SJSA1 (cell line): ENCODE measurements at places on chromosomes 13 and 19.

DNA sequence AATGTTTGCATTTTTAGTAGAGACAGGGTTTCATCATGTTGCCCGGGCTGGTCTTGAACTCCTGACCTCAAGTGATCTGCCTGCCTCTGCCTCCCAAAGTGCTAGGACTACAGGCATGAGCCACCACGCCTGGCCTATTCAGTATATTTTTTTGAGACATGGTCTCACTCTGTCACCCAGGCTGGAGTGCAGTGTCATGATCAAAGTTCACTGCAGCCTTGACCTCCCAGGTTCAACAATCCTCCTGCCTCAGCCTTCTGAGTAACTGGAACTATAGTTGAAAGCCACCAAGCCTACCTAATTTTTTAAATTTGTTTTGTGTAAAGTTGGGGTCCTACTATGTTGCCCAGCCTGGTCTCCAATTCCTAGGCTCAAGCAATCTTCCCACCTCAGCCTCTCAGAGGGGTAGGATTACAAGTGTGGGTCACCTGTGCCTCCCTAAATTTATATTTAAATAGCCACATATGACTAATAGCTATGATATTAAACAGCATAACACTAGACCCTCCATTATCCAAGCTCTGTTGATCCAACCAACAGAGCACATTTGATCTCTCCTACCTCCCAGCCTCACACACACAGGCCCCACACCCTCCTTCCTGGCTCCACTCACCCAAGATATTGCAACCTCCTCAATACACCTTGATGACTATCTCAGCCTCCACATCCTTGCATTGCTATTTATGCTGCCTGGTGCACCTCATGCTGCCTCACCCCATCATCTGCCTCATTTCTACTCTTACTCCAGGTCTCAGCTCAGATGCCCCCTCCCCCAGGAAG lies 2.1 kb upstream of the CEACAM19 start:
- DNase-seq: no peak
- no peaks in the 10 kb centered on the region for H3K27me3 ChIP-seq
- no peaks in the 10 kb centered on the region for H3K4me1 ChIP-seq
- H3K36me3 ChIP-seq: peaks cover 15% of the 10 kb centered on the region

DNA sequence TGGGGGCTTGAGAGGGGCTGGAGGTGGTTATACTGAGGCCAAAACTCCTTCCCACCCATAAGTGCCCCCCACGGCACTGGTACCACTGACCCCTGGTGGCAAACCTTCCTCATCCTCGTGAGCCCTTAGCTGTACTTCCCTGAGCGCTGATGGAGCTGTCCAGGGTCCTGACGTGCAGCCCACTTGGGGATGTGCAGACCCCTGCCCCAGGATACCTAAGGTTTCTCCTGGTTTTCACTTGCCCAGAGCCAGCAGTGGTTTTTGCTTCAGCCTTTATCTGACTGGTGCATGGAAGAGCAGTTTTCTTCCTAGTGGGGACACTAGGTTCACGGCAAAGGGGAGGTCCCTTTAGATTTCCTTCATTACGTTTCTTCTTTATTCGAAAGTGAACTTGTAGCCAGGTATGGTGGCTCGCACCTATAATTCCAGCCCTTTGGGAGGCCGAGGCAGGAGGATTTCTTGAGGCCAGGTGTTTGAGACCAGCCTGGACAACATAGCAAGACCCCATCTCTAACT lies 28.7 kb upstream of the KCTD15 start:
- H3K4me1 ChIP-seq: no peaks in the 10 kb centered on the region
- no peak for DNase-seq
- H3K27ac ChIP-seq: no peak overlapping the region
- H3K4me3 ChIP-seq: no peak overlapping the region

DNA sequence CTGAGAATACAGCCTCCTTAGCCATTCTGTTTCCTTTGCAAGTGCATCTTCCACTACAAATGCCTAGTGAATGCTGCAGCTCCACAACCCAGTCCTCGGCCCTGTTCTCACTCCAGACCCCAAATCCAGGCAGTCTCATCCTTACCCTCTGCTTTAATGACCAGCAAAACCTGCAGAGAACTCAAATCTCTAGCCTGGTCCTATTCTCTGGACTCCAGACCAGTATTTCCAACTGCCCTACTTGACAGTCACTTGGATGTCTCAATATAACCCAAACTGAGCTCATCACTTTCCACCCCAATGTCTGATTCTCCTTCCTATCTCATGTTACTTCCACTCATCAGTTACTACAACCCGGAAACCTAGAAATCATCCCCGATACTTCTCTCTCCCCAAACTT lies 2.6 kb upstream of the EBPL start:
- H3K36me3 ChIP-seq: peaks cover 3% of the 10 kb centered on the region; the same call in 1 of the 2 replicates
- no peak overlapping the region for H3K27ac ChIP-seq
- no peak overlapping the region for H3K4me3 ChIP-seq
- peaks cover 6% of the 10 kb centered on the region for H3K4me1 ChIP-seq
- H3K27me3 ChIP-seq: no peaks in the 10 kb centered on the region

DNA sequence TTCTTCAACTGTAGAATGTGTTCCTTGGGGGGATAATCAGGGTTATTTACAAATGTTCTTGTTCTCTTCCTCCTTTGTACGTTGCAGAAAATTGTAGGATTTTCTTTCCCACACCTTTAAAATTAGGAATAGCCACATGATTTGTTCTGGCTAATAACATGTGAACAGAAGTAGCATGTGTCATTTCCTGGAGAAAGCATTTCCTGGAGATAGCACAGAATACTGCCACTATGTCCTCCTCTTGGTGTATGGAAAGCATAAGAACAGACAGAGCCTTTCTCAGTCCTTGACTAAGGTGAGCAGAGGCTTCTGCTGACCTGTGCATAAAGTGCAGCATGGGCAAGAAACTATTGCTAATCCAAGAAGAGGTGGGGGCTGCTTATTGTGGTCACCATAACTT lies 101.8 kb downstream of the FAM216B start:
- H3K4me1 ChIP-seq: peaks cover 14% of the 10 kb centered on the region
- 0 out of 2 replicates have a peak overlapping the region, but pooled peaks have one; percentile 5 for H3K27ac ChIP-seq
- no peaks in the 10 kb centered on the region for H3K36me3 ChIP-seq
- H3K4me3 ChIP-seq: no peak overlapping the region
- no peaks in the 10 kb centered on the region for H3K27me3 ChIP-seq

GRCh38 chr19:49701271-49701786 lies 10.4 kb downstream of the CPT1C start:
- H3K36me3 ChIP-seq: no peaks in the 10 kb centered on the region
- no peaks in the 10 kb centered on the region for H3K4me1 ChIP-seq

GRCh38 chr19:1908364-1908678 lies 3.1 kb downstream of the ADAT3 start:
- H3K27me3 ChIP-seq: no peaks in the 10 kb centered on the region
- DNase-seq: no peak
- H3K27ac ChIP-seq: no peak overlapping the region
- H3K36me3 ChIP-seq: peaks cover 35% of the 10 kb centered on the region
- no peak overlapping the region for H3K4me3 ChIP-seq
- H3K4me1 ChIP-seq: peaks cover 7% of the 10 kb centered on the region

GRCh38 chr13:80011448-80012212 lies 329.3 kb downstream of the SPRY2 start:
- DNase-seq: no peak
- H3K36me3 ChIP-seq: no peaks in the 10 kb centered on the region
- H3K27me3 ChIP-seq: no peaks in the 10 kb centered on the region
- no peaks in the 10 kb centered on the region for H3K4me1 ChIP-seq

DNA sequence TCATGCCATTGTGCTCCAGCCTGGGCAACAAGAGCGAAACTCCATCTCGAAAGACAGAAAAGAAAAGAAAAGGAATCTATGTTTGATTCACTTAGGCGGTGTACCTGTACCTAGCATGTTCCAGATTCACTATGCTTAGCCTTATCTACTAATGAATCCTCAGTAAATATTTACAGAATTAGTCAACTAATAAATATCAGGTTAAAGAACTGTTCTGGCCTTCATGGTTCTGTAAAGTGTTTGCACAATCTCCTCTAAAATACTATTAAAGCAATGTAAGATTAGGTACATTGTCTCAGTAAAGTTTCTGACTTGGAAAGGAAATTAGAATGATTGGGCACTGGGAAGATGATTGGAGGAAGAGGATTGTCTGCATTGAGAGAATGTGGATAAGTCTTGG lies 2770.4 kb downstream of the PCDH9 start:
- H3K27ac ChIP-seq: no peak overlapping the region
- DNase-seq: no peak
- no peaks in the 10 kb centered on the region for H3K36me3 ChIP-seq
- H3K4me3 ChIP-seq: no peak overlapping the region
- no peaks in the 10 kb centered on the region for H3K27me3 ChIP-seq

DNA sequence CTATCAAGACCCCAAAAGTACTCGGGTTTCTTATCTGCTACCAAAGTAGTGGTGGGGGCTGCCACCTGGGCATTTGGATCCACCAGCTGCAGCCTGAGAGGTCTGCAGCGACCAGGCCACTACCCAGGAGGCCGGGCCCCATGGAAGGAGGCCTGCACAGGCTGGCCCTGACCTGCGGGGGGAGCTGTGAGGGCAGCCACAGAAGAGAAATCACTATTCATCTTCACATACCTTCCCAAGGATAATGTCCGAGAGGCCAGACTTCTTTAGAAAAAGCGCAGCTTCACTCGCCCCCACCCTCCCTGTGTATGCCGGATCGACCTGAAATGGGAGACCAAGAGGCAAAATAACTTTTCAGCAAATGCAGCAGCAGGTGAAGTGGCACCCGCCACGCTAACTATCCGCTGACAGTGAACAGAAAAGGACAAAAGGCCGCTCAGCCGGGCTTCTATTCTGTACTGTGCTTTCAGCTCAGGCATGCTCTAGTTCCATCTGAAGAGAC lies 30.1 kb downstream of the EPS15L1 start:
- peaks cover 37% of the 10 kb centered on the region for H3K4me1 ChIP-seq
- no peak for DNase-seq
- H3K36me3 ChIP-seq: peaks cover 36% of the 10 kb centered on the region
- no peak overlapping the region for H3K27ac ChIP-seq
- H3K27me3 ChIP-seq: no peaks in the 10 kb centered on the region
- H3K4me3 ChIP-seq: no peak overlapping the region

- peaks cover 8% of the 10 kb centered on the region for H3K4me1 ChIP-seq
- H3K4me3 ChIP-seq: no peak overlapping the region
- H3K27ac ChIP-seq: no peak overlapping the region
- no peaks in the 10 kb centered on the region for H3K36me3 ChIP-seq
Observed at GRCh38 chr19:47310819-47311218, 1.2 kb downstream of the C5AR1 start.

DNA sequence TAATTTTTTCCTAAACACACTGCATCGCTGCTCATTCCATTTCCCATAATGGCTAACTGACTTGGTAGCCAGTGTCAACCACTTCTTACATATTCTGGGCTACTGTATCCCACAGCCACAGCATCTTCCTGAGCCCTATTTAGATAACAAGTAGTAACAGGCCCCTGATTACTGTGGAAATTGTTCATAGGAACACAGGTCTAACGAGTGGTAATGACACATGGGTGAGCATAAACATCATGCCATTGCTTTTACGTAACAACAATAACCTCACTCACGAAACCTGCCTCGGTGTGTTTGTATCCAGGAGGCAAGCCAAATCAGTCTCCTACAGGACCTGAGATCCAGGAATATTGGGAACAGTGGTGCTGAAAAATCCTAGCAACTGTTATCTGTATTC lies 438.6 kb downstream of the KLF5 start:
- DNase-seq: no peak
- H3K27ac ChIP-seq: no peak overlapping the region
- no peak overlapping the region for H3K4me3 ChIP-seq
- no peaks in the 10 kb centered on the region for H3K27me3 ChIP-seq
- no peaks in the 10 kb centered on the region for H3K36me3 ChIP-seq

GRCh38 chr13:29515372-29515771 lies 80.1 kb downstream of the SLC7A1 start:
- H3K4me1 ChIP-seq: peaks cover 14% of the 10 kb centered on the region
- no peaks in the 10 kb centered on the region for H3K27me3 ChIP-seq
- H3K27ac ChIP-seq: no peak overlapping the region
- H3K4me3 ChIP-seq: no peak overlapping the region
- peaks cover 99% of the 10 kb centered on the region for H3K36me3 ChIP-seq

GRCh38 chr19:55189403-55189835 lies 9.3 kb upstream of the SYT5 start:
- H3K4me1 ChIP-seq: peaks cover 10% of the 10 kb centered on the region
- H3K36me3 ChIP-seq: no peaks in the 10 kb centered on the region

- no peak overlapping the region for H3K4me3 ChIP-seq
- DNase-seq: no peak
- H3K27me3 ChIP-seq: no peaks in the 10 kb centered on the region
- no peaks in the 10 kb centered on the region for H3K4me1 ChIP-seq
Observed at GRCh38 chr13:95607366-95607765, 37.1 kb downstream of the DZIP1 start.

GRCh38 chr13:20977394-20977793 lies 74.8 kb upstream of the XPO4 start:
- no peak overlapping the region for H3K27ac ChIP-seq
- no peak for DNase-seq
- H3K4me3 ChIP-seq: no peak overlapping the region
- H3K36me3 ChIP-seq: peaks cover 82% of the 10 kb centered on the region
- H3K4me1 ChIP-seq: no peaks in the 10 kb centered on the region
- no peaks in the 10 kb centered on the region for H3K27me3 ChIP-seq

DNA sequence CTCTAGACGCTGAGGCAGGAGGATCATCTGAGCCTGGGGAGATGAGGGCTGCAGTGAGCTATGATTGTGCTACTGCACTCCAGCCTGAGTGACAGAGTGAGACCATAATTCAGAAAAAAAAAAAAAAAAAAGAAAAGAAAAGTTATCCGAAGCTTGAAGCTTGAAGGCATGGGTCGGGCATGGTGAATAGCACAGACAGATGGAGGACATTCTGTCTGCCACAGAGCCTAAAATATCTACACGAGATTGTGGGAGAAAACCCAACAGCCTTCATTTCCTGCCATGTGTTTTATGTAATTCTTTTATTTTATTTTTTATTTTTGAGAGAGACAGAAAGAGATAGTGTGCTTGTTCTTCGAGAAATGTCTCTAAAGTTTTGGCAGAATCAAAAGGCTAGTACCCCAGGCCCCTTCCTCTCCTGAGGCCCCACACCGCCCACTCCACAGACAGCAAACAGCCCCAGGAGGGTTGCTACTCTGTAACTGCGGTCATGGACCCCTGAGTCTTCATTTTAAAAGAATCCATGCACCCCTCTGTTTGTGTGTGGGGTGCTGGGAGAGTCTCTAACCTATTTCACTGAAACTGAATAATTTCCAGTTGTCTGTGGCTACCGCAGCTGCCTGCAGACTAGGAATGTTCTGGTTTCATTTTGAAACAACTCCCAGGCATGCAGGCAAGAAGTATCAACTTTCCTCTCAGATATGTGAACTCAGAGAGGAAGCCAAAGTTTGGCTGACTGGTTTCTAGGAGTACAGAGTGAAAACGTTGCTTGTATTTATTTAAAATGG lies 38.4 kb upstream of the RCBTB2 start:
- no peak overlapping the region for H3K4me3 ChIP-seq
- H3K27ac ChIP-seq: no peak overlapping the region
- no peaks in the 10 kb centered on the region for H3K27me3 ChIP-seq
- H3K4me1 ChIP-seq: peaks cover 10% of the 10 kb centered on the region
- no peak for DNase-seq
